IMR-90 (cell line): ENCODE measurements at places on chromosomes 5 and 9. TPM values are rescaled to one million over a fixed set of nuclear protein-coding genes. Genes with fewer than 3 reads are reported as not detected.
A peak's percentile ranks its signal among the peaks of the same experiment; 100 is the strongest.

DNA sequence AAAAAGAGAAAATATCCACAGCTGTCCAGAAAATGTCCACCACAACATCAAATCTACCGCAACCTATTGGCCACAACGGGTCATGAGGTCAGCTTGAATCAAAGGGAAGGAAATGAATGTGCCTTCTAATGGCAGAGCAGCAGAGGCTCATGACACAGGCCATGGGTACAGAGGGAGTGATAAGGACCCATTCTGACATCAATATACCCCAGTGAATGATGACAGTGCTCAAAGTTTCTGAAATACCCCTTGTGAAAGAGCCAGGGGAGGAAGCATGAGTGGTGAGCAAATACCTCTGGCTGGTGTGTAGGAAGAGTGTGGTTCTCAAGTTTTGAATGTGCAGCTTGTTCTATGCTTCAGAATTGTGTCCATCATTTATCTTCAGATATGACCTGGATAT is 348.2 kb downstream of the IRX1 start:
- DNase-seq, result no peak

GRCh38 chr9:137057545-137057944 is 3.7 kb upstream of the ENTPD2 start:
- no peak for DNase-seq

DNA sequence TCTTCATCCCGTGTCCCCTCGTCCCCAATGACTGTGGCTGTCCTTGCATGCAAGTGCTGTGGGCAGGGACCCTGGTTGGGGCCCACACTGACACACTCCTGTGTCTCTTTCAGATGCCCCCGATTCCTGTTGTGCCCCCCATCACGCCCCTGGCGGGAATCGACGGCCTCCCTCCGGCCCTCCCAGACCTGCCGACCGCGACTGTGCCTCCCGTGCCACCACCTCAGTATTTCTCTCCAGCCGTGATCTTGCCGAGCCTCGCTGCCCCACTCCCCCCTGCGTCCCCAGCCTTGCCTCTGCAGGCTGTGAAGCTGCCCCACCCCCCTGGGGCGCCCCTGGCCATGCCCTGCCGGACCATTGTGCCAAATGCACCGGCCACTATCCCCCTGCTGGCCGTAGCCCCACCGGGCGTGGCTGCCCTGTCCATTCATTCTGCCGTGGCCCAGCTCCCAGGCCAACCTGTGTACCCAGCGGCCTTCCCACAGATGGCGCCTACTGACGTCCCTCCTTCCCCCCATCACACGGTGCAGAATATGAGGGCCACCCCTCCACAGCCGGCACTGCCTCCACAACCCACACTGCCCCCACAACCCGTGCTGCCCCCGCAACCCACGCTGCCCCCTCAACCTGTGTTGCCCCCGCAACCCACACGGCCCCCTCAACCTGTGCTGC is 75.0 kb downstream of the WNK2 start:
- no peak for DNase-seq

GRCh38 chr5:65828022-65828896 is 98.1 kb upstream of the ERBIN start:
- DNase-seq, result peak; percentile 7

GRCh38 chr5:159331093-159331973 is 1.0 kb upstream of the IL12B start:
- DNase-seq, result peak; percentile 19

- no peak for DNase-seq
Measured at GRCh38 chr5:17951392-17952169, 317.3 kb downstream of the TAF11L14 start.

DNA sequence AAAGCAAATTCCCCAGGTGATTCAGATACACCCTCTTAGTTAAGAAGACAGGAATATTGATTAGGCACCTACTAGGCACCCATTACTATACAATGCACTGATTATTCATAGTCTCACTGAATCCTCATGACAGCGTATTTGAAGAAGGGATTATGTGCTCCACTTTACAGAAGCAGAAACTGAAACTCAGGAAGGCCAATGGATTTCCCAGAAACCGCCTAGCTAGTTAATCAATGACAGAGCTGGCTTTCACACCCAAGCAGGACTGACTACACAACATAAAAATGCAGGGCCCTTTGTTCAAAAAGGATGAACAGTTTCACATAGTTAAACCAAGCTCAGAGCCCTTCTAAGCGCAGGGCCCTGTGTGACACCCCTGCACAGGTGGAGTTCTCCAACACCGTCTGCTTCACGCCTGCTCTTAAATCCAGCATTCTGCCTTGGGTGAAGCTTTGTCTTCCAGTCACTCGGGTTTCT is 117.3 kb downstream of the TTLL11 start:
- peak; percentile 57 for DNase-seq

DNA sequence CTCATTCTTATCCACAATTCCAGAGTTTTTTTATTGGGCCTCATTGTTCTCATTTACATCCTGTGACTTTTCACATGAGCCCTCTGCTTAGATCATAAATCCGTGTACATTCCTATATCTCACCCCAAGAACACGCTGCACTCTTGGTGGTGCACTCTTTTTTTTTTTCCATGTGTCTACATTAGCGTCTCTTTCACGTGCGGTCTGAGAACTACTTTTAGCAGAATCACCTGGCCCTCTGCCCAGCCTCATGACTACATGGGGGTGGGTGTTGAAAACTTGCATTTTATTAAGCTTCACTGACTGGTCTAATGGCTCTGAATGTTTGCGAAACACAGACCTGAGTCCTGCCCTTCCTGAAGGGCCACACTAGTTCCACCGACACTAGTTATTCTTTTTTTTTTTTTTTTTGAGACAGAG is 18.6 kb downstream of the C9orf57 start:
- DNase-seq, result peak; percentile 76

DNA sequence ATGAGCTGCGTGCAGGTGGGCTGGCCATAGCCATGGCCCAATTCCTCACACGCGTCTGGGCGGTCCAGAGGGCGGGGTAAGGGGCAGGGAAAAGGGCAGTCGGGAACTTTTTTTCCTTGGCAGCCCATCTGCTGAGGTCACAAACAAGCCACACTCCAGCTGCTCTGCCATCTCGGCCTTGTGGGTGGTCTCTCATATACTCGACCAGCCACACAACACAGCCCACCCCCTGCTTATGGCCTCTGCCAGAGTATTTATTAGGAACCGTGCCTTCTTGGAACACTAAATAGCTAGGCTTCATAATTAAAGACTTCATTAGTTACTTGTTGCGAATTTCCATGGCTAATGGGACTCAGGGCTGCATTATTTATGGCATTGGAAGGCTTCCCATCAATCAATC is 98.5 kb upstream of the LHFPL2 start:
- DNase-seq, result no peak

GRCh38 chr9:134548185-134548584 is 93.4 kb upstream of the COL5A1 start:
- DNase-seq, result no peak

DNA sequence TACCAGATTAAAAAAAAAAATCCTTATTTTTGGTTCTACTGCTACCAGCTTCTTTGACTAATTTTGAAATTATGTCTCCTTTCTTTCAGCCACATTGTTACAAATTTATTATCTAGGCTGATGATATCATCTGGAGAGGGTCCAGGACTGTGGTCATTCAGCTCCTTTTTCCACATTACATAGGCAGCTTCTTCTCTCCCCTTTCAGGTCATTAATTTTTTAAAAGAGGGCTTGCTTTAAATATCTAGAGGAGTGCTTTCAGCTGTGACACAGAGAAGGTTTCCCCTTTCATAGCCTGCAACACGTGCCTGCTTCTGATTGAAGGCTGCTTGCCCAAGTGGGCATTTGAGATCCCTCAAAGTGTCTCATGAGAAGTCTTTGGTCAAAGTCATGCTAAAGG is 155.7 kb upstream of the PAPPA start:
- DNase-seq, result peak; percentile 88

GRCh38 chr5:2546938-2547337 is 204.5 kb downstream of the IRX2 start:
- DNase-seq, result no peak

DNA sequence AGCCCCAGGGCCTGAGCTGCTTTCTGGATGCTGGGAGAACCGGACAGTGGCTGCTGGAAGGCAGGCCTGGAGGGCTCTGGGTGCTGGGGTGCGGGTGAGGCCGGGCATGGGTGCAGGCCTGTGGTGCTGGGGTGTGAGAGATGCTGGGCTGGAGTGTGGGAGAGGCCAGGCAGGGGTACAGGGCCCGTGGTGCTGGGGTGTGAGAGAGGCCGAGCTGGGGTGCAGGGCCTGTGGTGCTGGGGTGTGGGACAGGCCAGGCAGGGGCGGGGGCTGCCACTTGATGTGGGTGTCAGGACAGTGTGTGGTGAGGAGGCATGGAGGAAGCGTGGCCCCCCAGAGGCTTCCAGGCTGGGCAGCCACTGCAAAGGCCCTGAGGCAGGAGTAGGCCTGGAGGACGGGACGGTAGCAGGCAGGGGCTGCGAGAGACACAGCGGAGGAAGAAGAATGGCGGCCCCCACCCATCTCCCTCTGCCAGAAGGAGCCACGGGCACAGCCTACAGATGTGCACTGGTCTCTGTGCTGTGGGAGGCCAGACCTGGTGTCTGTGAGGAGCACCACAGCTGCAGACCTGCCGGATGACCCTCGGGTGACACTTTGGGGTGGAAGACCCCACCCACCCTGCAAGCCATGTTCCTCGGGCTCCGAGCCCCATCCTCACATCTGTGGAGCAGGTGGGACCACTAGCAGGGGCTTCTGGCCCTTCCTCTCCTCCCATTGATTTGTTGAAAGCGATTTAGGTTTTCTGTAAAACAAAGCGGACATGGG is 9.3 kb downstream of the NKD2 start:
- no peak for DNase-seq

GRCh38 chr9:130339306-130339705 is 73.7 kb downstream of the HMCN2 start:
- no peak for DNase-seq

GRCh38 chr5:168939156-168939800 is 360.1 kb upstream of the PANK3 start:
- DNase-seq, result no peak

- no peak for DNase-seq
Measured at GRCh38 chr5:108024986-108025385, 354.2 kb upstream of the EFNA5 start.

- no peak for DNase-seq
Measured at GRCh38 chr5:171978519-171978918, 27.9 kb downstream of the FBXW11 start.

DNA sequence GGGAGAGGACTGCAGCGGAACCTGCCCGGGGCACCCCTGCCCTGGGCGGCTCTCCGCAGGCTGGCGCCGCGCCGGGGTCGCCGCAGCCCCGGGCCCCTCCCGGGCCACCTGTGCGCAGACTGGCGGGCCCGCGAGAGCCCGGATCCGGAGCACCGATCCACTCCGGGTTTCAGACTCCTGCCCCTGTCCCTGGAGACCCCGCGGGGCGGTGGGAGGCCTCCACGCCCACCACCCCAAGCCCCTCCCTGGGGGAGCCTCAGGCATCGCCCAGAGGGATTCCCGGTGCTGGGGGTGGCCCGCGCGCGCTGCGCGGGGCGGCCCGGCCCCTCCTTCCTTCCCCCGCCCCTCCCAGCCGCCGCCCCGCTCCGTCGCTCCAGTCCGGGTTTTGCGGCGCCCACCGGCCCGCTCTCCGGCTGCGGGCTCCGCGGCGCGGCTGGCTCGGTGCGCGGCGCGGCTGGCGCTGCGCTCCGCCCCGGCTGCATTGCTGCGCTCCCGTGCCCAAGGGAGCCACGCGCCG is at the start of gene UNC5A:
Gene UNC5A, plus strand, starts transcription at position 479 of the 517 bp plus-strand sequence. CDS start 192 bp downstream, outside the sequence.
- peak; percentile 17 for DNase-seq

- peak; percentile 33 for DNase-seq
Measured at GRCh38 chr5:84478603-84479002, 93.9 kb upstream of the EDIL3 start.

- DNase-seq, result peak; percentile 53
Measured at GRCh38 chr5:154972476-154973080, 31.7 kb downstream of the MRPL22 start.

DNA sequence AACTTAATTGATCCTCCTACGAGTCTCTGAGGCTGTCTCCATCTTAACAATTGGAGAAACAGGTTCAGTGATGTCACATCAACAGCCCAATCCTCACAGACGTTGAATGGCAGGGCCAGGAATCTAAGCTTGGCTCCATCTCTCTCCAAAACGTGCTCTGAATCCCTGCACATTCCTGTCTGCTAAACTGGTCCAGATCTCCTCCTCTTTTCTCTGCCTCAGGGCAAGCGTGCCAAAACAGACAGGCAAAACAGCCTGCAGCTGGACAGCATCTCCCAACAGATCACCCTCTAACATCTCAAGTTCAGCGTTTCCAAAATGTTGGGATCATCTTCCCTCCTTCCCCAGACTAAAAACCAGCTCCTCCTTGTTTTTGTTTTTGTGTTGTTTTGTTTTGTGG is 6.6 kb downstream of the FBP1 start:
- no peak for DNase-seq

DNA sequence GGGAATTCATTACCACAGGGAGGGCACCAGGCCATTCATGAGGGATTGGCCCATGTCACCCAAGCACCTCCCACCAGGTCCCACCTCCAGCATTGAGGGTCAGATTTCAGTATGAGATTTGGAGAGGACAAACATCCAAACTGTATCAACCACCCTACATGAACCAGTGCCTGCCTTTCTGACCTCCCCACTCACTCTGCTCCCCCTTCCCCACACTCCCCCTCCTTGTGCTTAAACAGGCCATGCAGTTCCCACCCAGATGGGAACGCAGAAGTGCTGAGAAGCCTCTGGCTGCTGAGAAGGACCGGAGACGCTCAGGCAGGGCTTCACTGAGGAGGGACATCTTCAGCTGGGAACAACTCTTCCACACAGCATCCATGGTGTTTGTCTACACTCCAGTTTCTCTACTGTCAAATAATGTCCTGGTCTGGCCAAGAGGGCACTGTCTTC is 30.0 kb upstream of the ADAMTS2 start:
- no peak for DNase-seq

GRCh38 chr5:1010181-1010510 is 1.5 kb downstream of the NKD2 start:
- DNase-seq, result no peak

DNA sequence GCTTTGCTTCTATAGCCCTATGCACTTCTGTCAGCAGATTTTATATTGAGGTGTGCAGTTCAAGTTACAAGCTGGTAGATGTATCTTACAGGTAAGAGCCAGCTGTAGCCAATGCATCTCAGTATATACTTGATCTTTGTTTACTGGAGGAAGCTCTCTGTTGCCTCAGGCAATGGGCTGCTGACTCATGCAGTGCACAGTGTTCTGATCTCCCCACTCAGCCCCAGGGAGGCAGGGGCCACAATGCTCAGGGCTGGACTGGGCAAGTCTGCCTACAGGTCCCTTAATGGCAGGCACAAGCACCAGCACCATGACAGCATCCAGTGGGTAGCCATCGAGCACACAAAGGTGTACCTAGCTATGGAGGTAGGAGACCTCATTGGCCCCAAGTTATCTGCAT is 178.8 kb upstream of the CDH10 start:
- no peak for DNase-seq

- no peak for DNase-seq
Measured at GRCh38 chr5:7169240-7169878, 226.6 kb upstream of the ADCY2 start.

- peak; percentile 100 for DNase-seq
Measured at GRCh38 chr5:56123531-56124243, 109.4 kb downstream of the ANKRD55 start.

IL7R gene
- 56.9 and 71.7 TPM in 2 replicates for total RNA-seq

IL3 gene
- total RNA-seq, result not detected in 2 replicates

SHB gene
- 6.1 and 7.8 TPM in 2 replicates for total RNA-seq

PPP3R2 gene
- not detected in 2 replicates for total RNA-seq

ZNF189 gene
- 19.9 and 21.4 TPM in 2 replicates for total RNA-seq

FOXD4 gene
- 0.18 TPM in 1 of 2 replicates, not detected in the other for total RNA-seq

FOXD1 gene
- total RNA-seq, result 3.2 and 6.4 TPM in 2 replicates

WDR31 gene
- total RNA-seq, result 0.28 and 0.36 TPM in 2 replicates

UGT3A1 gene
- total RNA-seq, result not detected in 2 replicates

NR2F1 gene
- total RNA-seq, result 18.1 and 19.0 TPM in 2 replicates

BTNL8 gene
- not detected in 2 replicates for total RNA-seq

TNFSF8 gene
- not detected in 2 replicates for total RNA-seq

TRAF1 gene
- 3.1 and 3.9 TPM in 2 replicates for total RNA-seq

NADK2 gene
- 17.4 and 21.1 TPM in 2 replicates for total RNA-seq

NUTM2F gene
- not detected in 2 replicates for total RNA-seq
